ENCODE measurements at places on chromosomes 2 and 18.
A peak's percentile ranks its signal among the peaks of the same experiment; 100 is the strongest.

DNA sequence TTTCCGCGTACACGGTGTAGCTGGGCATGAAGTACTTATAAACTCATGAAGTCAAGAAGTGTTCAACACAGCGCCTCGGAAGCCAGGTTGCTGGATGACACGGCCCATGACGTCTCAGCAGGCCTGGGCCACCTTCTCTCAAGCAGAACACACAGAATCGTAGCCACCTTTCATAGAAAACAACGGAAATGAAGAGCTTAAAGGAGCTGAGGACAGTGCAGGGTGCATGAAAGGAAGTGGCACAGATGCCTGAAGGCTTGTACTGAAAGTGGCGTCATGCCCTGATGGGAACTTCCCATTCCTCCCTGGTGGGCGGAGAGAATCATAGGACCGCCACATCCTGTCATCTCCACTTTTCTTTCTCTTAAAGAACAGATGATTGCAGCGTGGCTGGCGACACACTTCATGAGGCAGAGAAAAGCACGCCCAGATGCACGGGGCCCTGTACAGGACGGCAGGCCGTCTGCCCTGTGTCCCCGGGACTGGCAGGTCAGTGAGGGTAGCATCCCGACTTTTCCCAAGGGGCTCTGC, 31.1 kb downstream of the HDAC4 start:
- no peak for DNase-seq

- DNase-seq = no peak
These were observed 97.3 kb downstream of the TACR1 start for GRCh38 chr2:75102011-75102410.

DNA sequence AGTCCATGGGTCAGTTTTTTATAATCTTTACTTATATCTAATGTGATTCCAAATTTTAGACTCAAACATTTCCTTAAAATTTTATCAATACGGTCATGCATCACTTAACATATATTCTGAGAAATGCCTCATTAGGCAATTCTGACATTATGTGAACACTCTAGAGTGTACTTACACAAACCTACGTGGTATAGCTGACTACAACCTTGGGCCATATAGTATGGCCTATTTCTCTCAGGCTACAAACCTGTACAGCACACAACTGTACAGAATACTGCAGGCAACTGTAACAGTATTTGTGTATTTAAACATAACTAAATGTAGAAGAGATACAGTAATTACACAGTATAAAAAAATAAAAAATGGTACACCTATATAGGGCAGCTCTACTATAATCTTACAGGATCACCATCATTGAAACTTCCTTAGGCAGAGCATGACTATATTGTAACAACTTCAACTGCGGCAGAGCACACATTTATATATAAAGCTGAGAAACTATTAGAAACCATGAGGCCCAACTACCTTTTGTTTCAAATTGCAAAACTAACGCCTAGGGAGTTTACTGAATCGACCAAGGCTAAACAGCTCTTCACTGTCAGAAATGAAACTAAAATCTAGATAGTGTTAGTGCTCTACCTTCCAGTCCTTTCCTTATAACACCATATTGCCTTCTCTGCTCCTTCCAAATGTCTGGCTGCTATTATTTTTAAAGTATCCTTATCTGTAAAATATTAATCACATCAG, 6.9 kb downstream of the YES1 start:
- no peak for DNase-seq

DNA sequence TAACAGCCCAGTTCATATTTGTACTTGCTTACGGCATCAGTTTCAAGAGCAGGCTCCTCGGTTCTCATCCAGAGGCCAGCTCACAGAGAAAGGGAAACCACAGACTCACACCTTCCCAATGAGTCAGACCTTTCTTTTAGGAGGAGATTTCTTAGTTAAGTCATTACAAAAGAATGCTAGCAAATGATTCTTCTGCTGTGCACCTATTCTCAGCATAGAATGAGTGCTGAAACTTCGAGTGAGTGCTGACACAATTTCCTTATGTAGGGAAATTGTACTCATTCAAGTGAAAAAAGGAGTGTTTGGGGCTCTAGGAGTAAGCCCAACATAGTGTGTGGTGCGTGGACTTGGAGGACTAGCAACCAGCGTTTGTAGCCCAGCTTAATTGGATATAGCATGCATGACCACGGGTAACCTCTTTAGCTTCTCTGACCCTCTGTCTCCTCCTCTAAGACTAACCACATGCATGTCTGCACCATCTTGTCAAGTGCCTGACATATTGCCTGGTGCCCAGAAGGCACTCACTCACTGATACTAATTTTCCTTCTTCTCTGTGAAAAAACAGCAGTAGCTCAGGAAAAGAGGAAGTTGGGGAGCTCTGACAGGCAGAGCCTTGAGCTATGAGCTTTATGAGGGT, 87.0 kb downstream of the ALPK2 start:
- DNase-seq = peak; percentile 54

GRCh38 chr18:12585218-12585617, 72.7 kb downstream of the SPIRE1 start:
- DNase-seq = no peak

- no peak for DNase-seq
These were observed 21.3 kb downstream of the EDAR start for GRCh38 chr2:108967757-108968156.

DNA sequence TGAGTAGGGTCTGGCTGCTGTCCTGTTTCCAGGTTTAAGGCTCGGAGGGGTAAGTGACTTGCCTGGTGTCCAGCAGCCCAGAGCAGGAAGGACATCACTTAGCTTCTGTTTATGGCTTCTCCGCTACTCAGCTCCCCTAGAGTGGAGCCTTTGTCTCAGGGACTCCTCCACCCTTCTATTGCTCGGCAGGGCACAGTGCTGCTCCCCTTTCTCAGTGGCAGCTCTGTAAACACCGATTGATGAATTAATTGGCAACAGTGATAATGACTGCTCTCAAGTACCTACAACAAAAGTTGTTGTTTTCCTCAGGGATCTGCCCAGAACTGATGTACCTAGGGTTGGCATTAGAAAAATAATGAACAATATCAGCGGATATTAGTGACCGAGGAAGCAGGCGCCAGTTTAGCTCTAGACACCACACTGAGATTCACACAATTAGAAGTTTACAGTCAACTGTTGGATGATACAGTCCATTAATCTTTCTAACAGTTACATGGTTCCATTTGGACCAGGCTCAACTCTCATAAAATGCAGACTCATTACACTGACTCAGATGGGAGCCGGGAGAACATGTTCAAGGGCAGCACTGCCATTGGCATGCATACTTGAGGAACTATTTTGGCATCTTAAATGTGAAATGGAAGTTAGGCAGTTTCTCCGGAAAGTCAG, 265.7 kb downstream of the MTX2 start:
- no peak for DNase-seq

GRCh38 chr2:216415541-216415940, 3.3 kb downstream of the SMARCAL1 start:
- no peak for DNase-seq

GRCh38 chr2:29991086-29991485, 69.7 kb upstream of the ALK start:
- no peak for DNase-seq

GRCh38 chr2:240628808-240629618, 3.7 kb downstream of the GPR35 start:
- no peak for DNase-seq

DNA sequence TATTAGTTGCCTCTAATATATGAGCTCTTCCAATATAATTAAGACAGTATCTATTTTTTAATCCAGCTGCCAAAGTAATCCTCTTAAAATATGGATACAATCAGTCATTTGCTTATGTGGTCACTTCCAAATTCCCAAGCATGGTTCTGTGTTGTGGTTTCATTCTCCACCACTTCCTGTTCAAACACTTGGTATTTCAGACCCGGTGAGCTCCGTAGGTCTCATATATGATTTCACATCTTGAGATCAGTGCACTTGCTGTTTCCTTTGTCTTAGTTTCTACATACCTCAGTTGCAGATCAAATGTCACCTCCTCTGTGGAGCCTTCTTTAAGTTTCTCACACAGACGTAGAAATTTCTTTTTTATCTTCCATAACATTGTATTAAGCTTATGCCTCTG, 254.2 kb downstream of the KCNS3 start:
- DNase-seq = no peak

DNA sequence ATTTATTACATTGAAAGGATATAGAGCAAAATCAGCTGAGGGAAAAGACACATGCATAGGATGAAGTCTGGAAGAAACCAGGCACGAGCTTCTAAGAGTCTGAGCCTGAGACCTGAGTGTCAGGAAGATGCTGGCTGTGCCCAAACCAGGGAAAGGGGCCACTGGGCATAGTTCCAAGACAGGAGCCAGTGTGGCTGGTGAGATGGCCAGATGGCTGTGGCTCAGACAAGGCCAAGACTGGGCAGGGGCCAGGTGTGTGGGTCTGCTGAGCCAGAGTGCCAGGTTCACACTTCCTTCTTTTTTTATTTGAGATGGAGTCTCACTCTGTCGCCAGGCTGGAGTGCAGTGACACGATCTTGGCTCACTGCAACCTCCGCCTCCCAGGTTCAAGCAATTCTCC, 95.5 kb upstream of the ATG16L1 start:
- DNase-seq = no peak

DNA sequence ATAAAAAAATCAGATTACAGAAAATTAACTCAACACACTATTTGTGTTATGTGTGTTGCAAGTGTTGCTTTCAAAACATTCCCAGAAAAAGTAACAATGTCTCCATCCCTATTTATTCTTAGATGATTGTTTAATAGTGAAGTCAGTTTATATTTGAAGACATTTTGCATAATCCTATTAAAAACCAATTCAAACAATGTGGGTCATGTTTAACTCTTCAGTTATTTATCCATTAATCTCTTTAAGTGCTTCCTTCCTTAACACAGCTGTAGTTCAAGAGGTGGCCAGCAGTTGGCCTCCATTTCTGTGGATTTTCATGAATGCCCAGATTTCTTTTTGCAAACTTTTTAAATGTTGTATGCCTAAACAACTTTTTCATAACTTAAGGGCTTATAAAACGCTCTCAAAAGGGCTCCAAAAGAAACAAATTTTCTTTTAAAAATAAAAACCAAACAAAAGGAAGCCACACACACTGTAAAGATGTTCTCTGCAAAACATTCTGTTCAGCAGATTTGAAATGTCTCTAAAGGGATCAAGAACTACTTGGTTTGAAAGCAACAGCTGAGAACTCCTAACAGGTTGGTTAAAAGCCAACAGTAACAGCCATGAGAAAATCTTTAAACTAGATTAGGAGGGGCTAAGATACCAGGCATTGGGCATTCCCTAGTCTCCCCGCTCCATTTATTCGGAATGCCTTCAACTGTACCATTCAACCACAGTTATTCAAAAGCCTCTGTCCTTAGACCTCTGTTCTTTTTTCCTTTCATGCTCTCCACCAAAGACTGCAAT, 71.5 kb downstream of the THADA start:
- no peak for DNase-seq

GRCh38 chr2:225670111-225670974, 270.8 kb downstream of the NYAP2 start:
- peak; percentile 55 for DNase-seq

- no peak for DNase-seq
These were observed 214.9 kb downstream of the XIRP2 start for GRCh38 chr2:167103028-167103756.

DNA sequence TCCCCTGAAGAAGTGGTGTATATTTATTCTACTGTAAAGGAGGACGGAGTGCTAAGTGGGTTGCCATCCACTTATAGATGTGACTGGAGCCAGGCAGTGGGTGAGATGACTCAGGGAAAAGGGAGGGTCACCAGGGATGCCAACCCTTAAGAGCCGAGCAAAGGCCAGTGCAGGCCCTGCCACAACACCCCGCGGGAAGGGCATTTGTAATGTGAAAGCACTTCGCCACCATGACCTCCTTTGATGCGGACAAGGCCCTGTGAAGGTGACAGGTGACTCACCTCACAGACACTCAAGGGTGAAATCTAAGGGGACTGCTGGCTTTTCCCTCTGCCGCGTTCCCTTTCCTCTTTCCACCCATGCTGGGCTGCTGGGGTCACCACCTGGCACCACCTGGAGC, 50.2 kb upstream of the MRPL33 start:
- DNase-seq = no peak
